ENCODE measurements at places on chromosomes 4 and X. TPM values are rescaled to one million over a fixed set of nuclear protein-coding genes. Genes with fewer than 3 reads are reported as not detected.
A peak's percentile ranks its signal among the peaks of the same experiment; 100 is the strongest.

- no peak for DNase-seq
Observed at GRCh38 chr4:176775338-176775737, 17.4 kb downstream of the VEGFC start.

DNA sequence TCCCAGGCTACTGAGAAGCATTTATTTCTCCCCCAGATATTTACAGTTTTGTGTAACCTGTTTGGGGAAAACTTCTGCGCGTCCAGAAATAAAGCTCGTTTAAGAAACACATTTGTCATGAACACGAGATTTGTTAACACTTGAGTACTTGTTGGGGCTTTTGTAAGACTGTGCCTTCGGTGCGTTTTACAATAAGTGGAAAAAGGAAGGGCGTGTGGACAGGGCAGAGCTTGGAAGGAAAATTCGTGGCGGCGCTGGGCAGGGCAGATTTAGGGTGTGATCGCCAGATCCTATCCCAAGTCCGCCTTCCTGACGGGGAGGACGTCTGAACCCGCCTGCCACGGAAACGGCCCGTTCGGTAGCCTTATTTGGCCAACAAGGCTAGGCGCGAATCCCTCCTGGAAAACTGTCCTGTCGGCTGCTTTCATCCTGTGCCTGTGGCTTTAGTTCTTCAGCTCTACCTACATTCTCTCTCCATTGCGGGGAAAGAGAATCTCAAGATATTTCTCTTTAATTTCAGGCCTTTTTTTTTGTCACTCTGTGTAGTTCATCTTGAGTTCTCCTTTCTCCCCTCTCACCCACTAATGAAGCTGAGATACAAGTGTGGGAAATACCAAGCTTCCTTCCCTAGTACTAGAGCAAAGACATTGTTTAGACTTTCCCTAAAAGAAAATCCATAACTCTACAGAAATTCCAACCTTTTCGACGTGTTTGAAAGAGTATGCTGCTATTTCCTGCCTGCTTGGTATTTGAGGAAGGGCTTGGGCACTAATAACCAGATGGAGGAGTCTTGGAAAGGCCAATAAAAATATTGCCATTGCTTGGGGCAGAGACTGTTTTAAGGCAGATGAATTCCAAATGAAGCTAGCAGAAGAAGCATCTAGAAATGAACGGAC lies 982 bp downstream of the PDLIM5 start:
- DNase-seq = peak; percentile 92

DNA sequence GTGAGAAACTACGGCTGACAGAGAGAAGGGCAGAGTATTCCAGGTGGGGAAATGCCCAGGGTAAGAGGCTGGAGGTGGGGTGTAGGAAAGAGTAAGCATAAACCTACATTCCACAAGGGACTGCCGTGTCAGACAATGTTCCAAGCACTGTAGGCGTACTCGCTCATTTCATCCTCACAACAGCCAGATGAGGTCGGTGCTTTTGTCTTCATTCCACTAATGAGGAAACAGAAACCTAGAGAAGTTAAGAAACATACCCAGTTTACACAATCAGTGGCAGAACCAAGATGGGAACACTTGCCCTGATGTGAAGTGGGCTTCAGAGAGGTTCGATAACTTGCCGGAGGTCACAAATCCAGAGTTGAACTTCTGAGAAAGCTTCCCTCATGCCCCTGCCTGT lies 4.6 kb downstream of the SASH3 start:
- no peak for DNase-seq

DNA sequence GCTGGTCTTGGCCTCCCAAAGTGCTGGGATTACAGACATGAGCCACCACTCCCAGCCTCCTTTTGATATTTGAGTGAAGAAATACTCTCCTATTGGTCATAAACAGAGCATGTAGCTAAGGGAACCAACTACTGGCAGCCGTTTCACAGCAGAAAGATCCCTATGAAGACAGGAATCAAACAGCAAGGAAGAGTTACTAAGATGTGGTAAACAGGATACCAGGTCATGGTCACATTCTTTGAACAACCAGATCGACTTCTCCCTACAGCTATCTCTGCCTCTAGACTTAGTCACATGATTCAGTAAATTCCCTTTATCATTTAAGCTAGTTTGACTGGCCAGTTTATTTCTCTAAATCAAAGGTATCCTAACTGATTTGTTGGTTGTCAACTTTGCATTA lies 9.0 kb upstream of the HNRNPD start:
- DNase-seq = no peak

DNA sequence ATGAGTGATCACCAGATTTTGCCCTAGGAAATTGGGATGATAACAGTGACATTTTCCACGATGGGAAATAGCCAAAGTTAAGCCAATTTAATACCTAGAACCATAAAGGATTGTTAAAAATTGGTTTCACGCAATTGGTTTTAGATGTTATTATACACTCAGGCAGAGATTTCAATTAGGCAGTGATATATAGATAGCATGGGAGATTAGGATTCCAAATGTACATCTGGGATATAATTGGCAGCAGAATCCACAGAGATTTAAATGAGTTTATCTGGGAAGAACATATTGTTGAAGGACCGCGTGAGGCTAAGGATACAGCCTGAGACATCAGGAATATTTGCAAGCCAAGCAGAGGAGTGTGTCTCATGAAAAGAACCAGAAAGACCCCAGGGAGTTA lies 351.6 kb downstream of the GPM6A start:
- DNase-seq = no peak

DNA sequence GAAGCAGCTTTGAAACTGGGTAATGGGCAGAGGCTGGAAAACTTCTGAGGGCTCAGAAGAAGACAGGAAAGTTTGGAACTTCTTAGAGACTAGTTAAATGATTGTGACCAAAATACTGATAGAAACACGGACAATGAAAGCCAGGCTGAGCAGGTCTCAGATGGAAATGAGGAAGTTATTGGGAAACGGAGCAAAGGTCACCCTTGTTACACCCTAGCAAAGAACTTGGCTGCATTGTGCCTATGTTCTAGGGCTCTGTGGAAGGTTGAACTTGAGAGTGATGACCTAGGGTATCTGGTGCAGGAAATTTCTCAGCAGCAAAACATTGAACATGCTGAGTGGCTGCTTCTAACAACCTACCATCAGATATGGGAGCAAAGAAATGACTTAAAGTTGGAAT lies 50.8 kb upstream of the FBXW7 start:
- DNase-seq = no peak

DNA sequence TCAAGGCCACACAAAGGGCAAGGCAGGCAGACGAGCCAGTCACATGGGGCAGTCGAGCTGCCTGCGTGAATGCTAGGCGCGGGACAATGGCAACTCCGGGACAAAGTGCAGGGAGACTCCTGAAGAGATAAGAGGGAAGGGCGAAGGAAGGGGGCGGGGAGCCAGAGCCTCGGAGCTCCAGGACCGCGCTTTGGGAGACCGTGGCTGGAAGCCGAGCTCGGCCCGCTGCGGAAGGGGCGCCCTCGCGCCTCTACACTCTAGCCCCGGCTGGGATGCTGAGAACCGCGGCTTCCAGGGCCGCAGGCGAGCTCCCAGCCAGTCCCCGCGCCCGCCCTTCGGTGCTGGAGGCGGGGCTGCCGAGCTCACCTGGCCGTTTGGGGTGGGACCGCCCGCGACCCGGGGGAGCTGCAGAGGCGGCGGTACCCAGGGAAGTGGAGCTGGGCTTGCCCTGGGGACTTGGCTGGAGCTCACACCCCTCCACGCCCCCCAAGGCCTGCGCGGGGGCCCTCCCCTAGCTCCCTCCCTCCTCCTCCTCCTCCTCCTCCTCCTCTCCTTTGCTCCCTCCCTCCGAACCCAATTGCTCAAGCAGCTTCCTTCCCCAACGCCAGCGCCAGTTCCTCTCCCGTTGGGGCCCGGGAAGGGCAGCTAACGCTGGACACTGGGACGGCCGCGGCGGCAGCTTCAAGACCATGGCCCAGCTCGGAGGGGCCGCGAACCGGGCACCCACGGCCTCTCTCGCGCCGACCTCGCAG lies at the start of gene SOWAHD:
Gene SOWAHD (plus strand): TSS at position 610 of the 752 bp plus-strand sequence. CDS start 80 bp downstream, at position 690.
- no peak for DNase-seq

CT55 gene
- not detected for total RNA-seq

CXCL13 gene
- not detected for total RNA-seq

GAGE12F gene
- total RNA-seq = not detected

CTAG1B gene
- total RNA-seq = not detected

Measured in right atrium auricular region (tissue), 2 donors.